ENCODE measurements at places on chromosomes 5 and 9. TPM values are rescaled to one million over a fixed set of nuclear protein-coding genes. Genes with fewer than 3 reads are reported as not detected.

GRCh38 chr9:77547106-77547730 lies 100.9 kb downstream of the GNA14 start:
- DNase-seq: no peak

GRCh38 chr9:78326564-78326963 lies 29.6 kb downstream of the PSAT1 start:
- no peak for DNase-seq

DNA sequence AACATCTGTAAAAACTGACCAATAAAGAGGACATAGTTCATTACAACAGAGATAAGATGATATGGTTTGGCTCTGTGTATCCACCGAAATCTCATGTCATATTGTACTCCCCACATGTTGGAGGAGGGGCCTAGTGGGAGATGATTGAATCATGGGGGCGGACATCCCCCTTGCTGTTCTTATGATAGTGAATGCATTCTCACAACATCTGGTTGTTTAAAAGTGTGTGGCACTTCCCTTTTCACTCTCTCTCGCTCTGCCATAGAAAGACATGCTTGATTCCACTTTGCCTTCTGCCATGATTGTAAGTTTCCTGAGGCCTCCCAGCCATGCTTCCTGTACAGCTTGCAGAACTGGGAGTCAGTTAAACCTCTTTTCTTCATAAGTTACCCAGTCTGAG lies 292.8 kb downstream of the SLF1 start:
- no peak for DNase-seq

GRCh38 chr9:121216271-121216805 lies 14.7 kb upstream of the RAB14 start:
- DNase-seq: no peak

GRCh38 chr5:176384366-176384930 lies 4.0 kb downstream of the NOP16 start:
- DNase-seq: no peak

GRCh38 chr5:63128018-63128417 lies 549.4 kb downstream of the LRRC70 start:
- DNase-seq: no peak

DNA sequence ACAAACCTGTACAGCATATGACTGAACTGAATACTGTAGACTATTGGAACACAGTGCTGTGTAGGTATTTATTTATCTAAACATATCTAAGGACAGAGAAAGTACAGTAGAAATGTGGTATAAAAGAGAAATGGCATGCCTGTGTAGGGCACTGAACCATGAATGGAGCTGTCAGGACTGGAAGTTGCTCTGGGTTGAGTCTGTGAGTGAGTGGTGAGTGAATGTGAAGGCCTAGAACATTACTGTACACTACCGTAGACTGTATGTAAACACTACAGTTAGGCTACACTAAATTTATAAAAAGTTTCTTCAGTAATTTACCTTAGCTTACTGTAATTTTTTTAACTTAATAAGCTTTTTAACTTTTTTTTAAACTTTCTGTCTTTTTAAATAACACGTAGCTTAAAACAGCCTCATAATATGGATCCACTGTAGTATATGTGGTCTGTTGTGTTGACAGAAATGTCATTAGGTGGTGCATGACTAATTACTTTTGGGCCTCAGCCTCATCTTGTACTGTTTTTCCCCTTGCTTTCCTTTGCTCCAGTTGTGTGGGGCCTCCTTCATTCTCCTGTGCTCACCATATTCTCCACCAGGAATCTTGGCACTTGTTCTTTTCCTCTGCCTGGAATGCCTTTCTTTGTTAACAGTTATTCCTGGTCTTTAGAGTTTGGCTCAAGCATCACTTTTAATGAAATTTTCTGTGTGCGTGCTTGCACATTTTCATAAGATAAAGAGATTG lies 8.8 kb downstream of the SPIN1 start:
- DNase-seq: no peak

GRCh38 chr5:81425569-81425968 lies 31.6 kb upstream of the ACOT12 start:
- DNase-seq: peak; percentile 30

GRCh38 chr5:140700177-140701144 lies at the start of gene ZMAT2:
Gene ZMAT2 (plus strand): TSS chr5:140700447. CDS start chr5:140700461, 14 bp downstream.
- DNase-seq: peak; percentile 98

GRCh38 chr5:52269401-52269800 lies 518.3 kb upstream of the ITGA1 start:
- DNase-seq: peak; percentile 1

GRCh38 chr5:55037046-55037771 lies 13.2 kb downstream of the GZMK start:
- DNase-seq: no peak

DNA sequence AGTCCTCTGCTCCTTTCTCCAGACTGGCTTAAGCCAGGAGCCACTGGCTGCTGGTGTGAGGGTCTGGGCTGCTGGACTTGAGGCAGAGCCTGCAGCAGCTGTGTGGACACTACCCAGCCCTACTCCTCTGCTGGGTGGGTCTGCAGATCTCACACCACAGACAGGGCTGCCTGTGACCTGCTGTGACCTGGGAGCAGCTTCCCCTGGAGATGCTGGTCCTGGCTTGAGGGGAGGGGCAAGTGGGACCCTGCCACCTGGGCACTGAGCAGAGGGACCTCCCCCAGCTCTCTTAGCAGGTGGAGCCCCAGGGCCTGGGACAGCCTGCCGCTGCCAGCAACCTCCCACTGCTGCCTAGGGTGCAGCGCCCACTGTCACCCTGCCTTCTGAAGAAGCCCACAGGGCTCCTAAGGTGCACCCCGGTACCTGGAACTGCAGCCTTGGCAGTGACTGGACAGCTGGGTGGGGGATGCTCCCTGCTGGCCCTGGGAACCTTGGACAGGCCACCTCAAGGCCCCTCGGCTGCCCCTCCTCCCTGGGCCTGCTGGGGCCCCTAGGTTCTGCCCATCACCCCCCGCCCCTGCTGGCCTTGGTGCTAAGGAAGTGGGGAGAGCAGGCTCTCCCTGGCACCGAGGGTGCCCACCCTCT lies 9.1 kb downstream of the CACFD1 start:
- no peak for DNase-seq

GRCh38 chr5:147439254-147439653 lies 70.6 kb downstream of the DPYSL3 start:
- no peak for DNase-seq

- no peak for DNase-seq
Measured at GRCh38 chr5:107431536-107431935, 239.2 kb downstream of the EFNA5 start.

DNA sequence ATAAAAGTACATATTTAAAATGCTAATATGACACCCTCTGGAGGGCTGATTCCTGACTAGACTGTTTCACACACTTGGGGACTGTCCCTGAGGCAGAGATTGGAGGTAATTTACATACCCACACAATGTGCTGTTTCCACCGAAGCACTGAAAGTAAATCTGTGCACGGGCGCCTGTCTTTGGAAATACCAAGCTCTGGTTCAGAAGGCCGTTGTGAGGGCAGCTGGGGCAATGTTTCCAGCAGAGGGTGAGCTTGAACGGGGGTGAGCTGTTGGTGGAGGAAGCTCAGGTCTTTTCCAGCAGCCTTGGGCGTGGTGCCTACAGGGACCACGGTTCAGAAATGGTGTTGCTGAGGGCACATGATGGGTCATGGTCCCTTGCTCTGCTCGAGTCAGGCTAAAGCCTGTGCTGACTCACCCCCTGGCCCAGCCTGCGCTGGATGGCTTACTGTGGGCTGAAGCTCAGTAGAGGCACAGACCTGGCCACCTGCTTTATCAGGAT lies 25.8 kb upstream of the HMCN2 start:
- DNase-seq: no peak

DNA sequence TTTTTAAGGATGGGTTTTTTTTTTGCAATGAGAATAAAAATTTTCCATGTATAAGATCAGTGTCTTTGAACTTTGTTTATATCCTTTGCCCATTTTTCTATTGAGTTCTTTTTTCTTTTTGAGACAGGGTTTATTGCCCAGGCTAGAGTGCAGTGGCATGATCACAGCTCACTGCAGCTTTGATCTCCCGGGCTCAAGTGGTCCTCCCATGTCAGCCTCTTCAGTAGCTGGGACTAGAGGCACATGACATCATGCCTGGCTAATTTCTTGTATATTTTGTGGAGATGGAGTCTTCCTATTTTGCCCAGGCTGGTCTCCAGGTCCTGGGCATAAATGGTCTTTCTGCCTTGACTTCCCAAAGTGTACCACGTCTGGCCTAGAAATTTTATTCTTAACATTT lies 21.2 kb downstream of the GPBP1 start:
- no peak for DNase-seq

DNA sequence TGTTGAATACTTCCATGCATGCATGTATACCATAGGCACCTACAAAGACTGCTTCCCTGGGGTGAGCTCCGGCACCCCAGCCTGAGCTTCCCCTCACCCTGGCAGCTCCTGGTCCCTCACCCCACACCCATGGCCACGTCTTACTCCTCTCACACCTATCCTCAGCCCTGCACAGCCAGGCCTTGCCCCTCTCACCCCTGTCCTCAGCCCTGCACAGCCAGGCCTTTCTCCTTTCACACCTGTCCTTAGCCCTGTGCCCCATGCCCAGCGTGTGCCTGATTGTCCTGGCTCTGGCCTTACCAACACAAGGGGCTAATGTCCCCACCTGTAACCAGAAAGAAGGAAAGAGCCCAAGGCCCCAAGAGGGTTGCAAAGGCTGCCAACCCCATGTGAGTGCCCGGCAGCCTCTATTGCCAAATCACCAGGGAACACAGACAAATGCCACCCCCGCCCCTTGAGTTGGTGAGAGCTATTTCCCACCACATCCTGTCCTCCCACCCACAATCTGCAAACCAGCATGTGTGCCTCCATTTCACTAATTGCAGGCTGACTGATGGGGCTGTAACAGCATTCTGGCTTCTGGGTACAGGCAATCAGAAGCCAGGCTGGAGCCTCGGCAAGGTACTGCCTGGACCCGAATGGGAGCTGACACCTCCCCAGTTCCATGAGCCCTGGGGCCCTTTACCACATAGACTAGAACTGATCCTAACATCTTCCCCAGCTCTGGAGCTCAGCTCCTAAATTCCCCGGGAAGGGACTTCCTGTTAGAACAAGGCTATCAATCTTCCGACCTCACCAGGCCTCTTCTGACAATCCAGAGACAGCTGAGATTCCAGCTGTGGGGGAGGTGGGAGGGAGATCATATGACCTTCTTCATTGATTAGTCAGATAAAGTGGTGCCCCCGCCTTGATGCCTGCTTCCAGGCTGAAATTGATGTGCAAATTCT lies 78.2 kb downstream of the FAM114A2 start:
- no peak for DNase-seq

GRCh38 chr9:34547960-34548611 lies 25.3 kb upstream of the ENHO start:
- no peak for DNase-seq

GRCh38 chr9:105694848-105695581 lies 674 bp downstream of the TMEM38B start:
- DNase-seq: peak; percentile 45

GRCh38 chr5:39491210-39491609 lies 66.4 kb upstream of the DAB2 start:
- DNase-seq: no peak

DNA sequence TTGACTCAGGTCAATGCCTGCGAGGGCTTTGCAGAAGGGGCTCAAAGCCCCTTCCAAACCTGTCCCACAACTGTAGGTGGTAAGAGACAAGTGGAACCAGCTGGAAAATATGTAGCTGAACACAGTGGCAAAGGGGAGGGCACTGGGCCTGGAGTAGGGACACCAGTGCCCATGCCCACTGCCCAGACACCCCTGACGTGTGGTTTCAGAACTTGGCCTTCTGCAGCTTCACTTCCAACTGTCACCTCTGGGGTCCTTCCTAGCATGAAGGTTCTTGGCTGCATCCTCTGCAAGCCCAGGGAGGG lies 233.1 kb upstream of the IRX1 start:
- no peak for DNase-seq

DNA sequence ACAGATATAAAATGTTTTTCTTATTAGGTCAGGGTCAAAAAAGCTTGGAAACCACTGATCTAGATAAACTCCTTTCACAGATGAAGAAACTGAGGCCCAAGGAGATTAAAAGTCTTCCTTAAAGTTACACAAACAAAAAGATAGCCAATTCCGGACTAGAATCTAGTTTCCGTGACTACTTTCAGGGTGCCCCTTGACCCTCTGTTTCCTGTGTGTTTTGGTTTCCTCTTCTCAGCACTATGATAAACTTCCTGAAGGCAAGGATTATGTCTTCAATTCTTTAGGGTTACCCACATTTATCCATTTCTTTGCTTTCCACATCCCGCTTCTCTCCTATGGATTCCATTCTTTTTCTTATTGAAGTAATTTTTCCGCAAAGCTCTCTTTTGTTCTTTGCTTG lies 83.1 kb downstream of the ADAMTS12 start:
- DNase-seq: no peak

DNA sequence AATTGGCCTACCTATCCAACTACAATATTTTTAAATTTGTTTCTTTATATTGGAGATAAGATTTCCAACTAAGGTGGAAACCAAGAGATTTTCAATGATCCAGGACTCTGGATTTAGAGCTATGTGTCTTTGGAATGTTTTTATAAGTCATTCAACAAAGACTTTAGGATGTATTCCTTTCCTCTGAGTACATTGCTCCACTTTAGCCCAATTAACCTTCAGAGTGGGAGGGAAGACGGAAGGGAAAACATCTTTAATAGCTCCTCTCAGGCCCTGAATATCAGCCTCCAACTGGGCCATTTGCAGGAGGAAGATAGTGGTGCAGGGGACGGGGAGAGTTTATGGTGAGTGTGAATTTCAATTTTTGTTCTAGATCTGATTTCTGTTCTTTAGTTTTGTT lies 239.2 kb downstream of the PIK3R1 start:
- no peak for DNase-seq

GRCh38 chr5:68730220-68730978 lies 363.4 kb upstream of the SLC30A5 start:
- peak; percentile 94 for DNase-seq

- DNase-seq: no peak
Measured at GRCh38 chr5:1661311-1661710, 137.6 kb upstream of the LPCAT1 start.

- DNase-seq: peak; percentile 45
Measured at GRCh38 chr5:72860499-72860898, 44.0 kb downstream of the TNPO1 start.

C7 gene
- 2.2 TPM for polyA plus RNA-seq

ANXA2R gene
- polyA plus RNA-seq: 1.1 TPM

MOB3B gene
- 2.6 TPM for polyA plus RNA-seq

ADAMTSL2 gene
- 3.8 TPM for polyA plus RNA-seq

MAMDC4 gene
- polyA plus RNA-seq: 3.6 TPM

MYMK gene
- 54.7 TPM for polyA plus RNA-seq

SLC34A1 gene
- not detected for polyA plus RNA-seq

LHX2 gene
- polyA plus RNA-seq: 0.95 TPM

ISL1 gene
- polyA plus RNA-seq: 0.08 TPM

NTNG2 gene
- polyA plus RNA-seq: 0.54 TPM

WDR38 gene
- polyA plus RNA-seq: 0.43 TPM

IFNA2 gene
- not detected for polyA plus RNA-seq

NDUFS6 gene
- 76.5 TPM for polyA plus RNA-seq

All from muscle of back (tissue), 13 donors.